A673 (cell line): ENCODE measurements at places on chromosomes 5 and 9.
A peak's percentile ranks its signal among the peaks of the same experiment; 100 is the strongest.

GRCh38 chr5:145938776-145939539 lies 2.6 kb downstream of the SH3RF2 start:
- no peaks in the 10 kb centered on the region for H3K27me3 ChIP-seq
- peak overlapping the region; percentile 83 for H3K27ac ChIP-seq
- H3K4me1 ChIP-seq: peaks cover 85% of the 10 kb centered on the region
- peak overlapping the region; percentile 45 for H3K4me3 ChIP-seq
- DNase-seq: peak; percentile 80
- no peaks in the 10 kb centered on the region for H3K36me3 ChIP-seq

DNA sequence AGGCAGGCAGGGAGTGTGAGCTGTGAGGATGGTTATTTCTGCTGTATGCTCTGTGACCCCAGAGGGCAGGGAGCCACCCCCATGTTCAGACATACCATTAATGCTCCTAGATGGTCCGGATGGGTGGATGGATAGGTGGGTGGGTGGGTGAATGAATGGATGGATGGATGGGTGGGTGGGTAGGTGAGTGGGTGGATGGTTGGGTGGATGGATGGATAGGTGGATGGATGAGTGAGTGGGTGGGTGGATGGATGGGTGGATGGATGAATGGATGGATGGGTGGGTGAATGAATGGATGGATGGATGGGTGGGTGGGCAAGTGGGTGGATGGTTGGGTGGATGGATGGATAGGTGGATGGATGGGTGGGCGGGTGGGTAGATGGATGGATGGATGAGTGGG lies 63.4 kb upstream of the BARHL1 start:
- no peaks in the 10 kb centered on the region for H3K36me3 ChIP-seq
- no peak overlapping the region for H3K27ac ChIP-seq
- H3K4me3 ChIP-seq: no peak overlapping the region
- peaks cover 55% of the 10 kb centered on the region for H3K27me3 ChIP-seq

GRCh38 chr9:125929846-125930245 lies 182.7 kb downstream of the PBX3 start:
- no peaks in the 10 kb centered on the region for H3K27me3 ChIP-seq
- no peak overlapping the region for H3K4me3 ChIP-seq
- DNase-seq: no peak
- H3K36me3 ChIP-seq: no peaks in the 10 kb centered on the region
- H3K27ac ChIP-seq: no peak overlapping the region

DNA sequence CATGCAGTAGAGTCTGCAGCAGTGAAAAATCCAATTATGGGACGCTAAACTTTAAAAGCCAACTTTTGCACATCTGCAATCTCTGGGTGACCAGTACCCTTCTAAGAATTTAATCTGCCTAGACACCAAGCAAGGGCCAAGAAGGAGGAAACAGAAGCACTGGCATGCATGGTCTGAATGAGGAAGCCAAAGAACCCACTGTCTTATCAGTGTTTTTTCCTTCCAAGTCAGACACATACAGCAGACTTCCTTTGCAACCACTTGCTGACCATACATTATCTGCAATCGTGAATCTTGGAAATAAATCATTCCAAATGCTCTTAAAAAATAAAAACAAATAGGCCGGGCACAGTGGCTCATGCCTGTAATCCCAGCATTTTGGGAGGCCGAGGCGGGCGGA lies 65.9 kb downstream of the DEPDC1B start:
- no peak for DNase-seq
- peaks cover 21% of the 10 kb centered on the region for H3K36me3 ChIP-seq
- H3K27me3 ChIP-seq: no peaks in the 10 kb centered on the region
- no peak overlapping the region for H3K4me3 ChIP-seq
- H3K4me1 ChIP-seq: no peaks in the 10 kb centered on the region

DNA sequence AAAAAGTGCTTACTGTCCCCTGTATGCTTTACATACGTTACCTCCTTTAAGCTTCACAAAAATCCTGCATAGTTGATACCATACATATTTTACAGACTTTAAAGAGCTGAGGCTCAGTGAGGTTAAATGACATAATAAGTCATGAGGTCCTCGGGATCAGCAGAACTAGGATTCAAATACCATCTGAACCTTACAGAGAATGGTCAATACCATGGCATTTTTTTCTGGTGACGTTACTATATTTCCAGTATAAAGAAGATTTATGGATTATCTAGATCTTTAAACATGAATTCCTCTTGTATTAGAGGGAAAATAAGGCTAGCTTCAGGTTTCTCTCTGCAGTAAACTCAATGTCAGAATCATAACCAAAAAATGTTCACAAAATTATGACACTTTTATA lies 153.7 kb upstream of the GPR151 start:
- peaks cover 64% of the 10 kb centered on the region for H3K27me3 ChIP-seq
- no peak for DNase-seq
- no peak overlapping the region for H3K4me3 ChIP-seq

DNA sequence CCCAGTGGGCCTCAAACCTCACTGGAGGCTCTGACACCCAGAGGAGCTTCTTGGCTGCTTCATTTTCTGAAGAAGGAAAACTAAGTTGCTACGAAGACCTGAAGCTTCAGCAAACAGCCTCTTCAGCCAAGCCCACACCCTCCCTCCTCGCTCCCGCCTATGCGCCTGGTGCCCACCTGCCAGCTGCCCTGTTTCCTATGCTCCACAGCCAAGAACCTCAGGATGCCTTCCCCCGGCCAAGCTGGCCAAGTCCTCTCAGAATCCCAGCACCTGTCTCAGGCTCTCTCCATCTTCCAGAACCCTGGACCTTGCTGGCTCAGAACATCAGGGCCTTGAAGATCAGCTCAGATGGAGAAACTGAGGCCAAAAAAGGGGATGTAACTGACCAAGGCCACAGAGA lies 60.4 kb downstream of the STK10 start:
- no peak overlapping the region for H3K27ac ChIP-seq
- no peaks in the 10 kb centered on the region for H3K27me3 ChIP-seq
- H3K4me3 ChIP-seq: no peak overlapping the region

- no peaks in the 10 kb centered on the region for H3K27me3 ChIP-seq
- no peak overlapping the region for H3K4me3 ChIP-seq
- H3K4me1 ChIP-seq: no peaks in the 10 kb centered on the region
- no peaks in the 10 kb centered on the region for H3K36me3 ChIP-seq
- DNase-seq: peak; percentile 18
Observed at GRCh38 chr9:12740845-12741244, 34.0 kb upstream of the LURAP1L start.

DNA sequence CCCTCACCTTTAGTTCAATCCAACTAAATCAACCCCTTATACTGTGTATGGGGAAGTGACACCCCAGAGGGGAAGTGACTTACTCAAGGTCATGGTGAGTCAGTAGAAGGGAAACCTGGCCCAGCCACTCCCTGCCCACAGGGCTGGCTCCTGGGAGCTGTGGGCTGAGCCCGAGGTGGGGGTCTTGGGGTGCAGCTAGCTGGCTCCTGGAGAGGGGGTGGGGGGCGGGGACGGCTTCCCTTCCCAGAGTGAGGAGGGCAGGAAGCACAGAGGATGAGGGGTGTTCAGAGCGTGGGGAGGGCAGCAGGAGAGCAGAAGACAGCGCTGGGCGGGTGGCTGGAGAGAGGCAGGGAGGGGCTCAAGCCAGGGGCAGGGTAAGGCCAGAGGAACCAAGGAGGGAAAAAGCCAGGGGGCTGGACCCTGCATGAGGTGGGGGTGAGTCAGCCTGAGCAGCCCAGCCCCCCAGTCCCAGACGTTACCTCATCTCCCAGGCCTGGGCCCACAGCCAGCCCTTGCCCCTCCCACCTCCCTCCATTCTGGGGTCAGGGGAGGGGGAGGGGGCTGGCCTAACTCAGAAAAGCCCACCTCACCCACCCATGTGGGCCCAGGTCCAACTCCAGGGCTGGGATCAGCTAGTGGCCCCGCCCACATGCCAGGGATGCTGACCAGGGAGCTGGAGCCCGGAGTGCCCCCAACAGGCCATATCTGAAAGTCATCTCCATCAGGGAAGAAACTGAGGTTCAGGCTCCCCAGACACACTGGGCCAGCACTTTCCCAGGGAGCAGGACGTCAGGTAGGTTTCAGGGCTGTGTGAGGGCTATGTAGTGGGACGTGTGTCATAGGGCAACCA lies 2.8 kb downstream of the PDLIM7 start:
- peak; percentile 44 for DNase-seq
- H3K4me3 ChIP-seq: no peak overlapping the region
- H3K27ac ChIP-seq: peak overlapping the region; percentile 93

- peak; percentile 20 for DNase-seq
- H3K4me1 ChIP-seq: no peaks in the 10 kb centered on the region
- no peaks in the 10 kb centered on the region for H3K36me3 ChIP-seq
- H3K4me3 ChIP-seq: no peak overlapping the region
Observed at GRCh38 chr5:45639040-45639439, 57.1 kb downstream of the HCN1 start.

DNA sequence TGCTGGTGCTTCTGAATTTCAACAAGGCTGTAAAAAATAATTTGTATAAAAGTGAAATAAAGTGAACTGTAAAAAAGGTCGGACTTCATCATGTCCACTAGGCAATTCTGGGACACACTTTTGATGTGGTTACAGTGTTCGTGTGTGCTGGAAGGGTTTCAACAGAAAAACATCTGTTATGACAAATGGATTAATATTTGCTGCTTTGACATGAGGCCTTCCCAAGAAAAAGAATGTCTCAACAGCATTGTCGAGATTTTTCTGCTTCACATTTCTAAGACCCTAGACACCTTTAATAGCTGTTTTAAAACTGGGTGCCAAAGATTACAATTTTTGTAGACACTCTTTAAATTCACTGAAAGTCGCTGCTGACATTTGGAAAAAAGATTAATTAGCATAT lies 216.6 kb downstream of the SLC12A2 start:
- H3K27me3 ChIP-seq: no peaks in the 10 kb centered on the region
- no peaks in the 10 kb centered on the region for H3K4me1 ChIP-seq
- no peaks in the 10 kb centered on the region for H3K36me3 ChIP-seq
- H3K27ac ChIP-seq: no peak overlapping the region
- no peak overlapping the region for H3K4me3 ChIP-seq
